ENCODE measurements at places on chromosomes 16 and 17.

DNA sequence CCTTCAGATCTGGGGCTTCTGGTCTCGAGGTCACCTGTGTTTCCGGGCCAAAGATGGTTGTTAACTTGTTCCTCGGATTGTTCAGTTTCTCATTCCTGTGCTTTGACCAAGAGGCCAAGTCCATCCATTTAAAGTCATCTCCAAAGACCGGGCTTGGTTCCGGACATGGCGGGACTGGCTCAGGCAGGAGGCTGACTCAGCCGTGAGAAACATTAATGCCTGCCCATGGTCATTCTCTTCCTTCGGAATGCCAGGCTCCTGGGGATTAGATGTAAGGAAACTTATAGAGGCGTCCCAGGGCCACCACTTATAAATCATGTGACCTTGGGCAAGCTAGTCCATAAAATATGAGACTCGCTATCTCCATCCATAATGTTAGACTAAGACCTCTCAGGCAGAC is 13.6 kb upstream of the NKD1 start:
- no peak for DNase-seq

GRCh38 chr16:27984121-27984520 is 79.4 kb downstream of the GSG1L start:
- no peak for DNase-seq

DNA sequence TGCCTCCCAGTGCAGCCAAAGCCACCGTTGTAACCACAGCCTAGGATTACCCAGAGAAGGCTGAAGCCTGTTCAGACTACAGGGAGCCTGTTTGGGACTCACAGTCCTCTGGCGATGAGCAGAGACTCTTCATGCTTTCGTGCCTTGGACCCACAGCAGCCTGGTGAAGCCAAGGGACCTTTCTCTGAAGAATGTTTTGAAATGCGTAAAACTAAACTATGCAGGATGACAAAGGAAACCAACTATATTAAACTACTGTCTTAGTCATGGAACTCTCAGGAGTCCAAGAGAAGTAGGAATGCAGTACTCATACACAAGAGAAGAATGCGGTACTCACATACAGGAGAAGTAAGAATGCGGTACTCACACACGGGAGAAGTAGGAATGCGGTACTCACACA is 20.9 kb downstream of the ABR start:
- no peak for DNase-seq

- DNase-seq = no peak
These were observed 2.1 kb downstream of the PRKCA start for GRCh38 chr17:66304304-66305174.

DNA sequence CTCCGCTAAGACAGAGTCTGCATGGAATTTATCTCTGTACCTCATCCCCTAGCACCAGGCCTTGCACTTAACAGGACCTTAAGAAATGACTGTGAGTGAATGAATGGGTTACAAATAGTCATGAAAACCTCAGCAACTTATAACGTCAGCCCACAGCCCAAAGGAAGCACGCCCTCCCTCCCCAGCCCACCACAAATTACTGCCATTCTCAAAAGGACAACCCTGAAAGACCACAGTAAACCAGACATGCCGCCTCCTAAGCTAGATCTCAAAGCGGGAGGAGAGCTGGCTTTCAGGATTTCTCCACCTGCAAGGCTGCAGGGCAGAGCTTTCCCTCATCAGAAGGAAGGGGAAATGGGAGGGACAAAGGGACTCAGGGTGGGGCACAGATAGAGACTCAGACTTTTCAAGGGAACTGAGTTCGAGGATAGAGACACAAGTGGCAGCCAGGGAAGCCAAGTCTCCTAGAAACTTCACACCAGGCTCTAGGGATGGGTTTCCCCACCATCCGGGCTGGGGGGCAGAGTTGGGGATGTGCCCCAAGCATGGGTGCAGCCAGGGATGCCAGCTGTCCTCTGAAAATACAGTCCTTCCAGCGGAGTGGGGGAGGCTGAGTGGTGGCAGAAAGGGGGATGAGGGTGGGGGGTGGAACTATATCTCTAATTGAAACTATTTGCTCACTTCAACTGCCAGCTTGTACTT is 56.7 kb downstream of the PLXDC1 start:
- DNase-seq = peak; percentile 34

- no peak for DNase-seq
These were observed 42.8 kb downstream of the CDK5R1 start for GRCh38 chr17:32529604-32530003.

DNA sequence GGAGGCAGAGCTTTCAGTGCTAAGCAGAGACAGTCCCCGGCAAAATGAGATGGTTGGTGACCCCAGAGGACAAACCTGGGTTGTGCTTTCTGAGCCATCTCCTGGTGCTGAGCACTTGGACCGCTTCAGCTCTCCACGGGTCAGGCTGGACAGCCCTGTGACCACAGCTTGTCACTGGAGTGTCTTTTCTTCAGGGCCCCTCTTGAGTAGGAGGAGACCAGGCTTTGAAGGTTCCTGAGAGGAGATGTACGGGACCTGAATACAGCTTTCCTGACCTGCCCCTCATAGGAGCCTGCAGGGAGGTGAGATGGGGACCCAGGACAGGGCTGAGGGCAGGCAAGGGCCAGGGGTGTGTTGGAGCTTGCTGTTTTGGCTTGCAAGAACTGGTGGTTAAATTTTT is 17.8 kb upstream of the ADGRG1 start:
- no peak for DNase-seq

DNA sequence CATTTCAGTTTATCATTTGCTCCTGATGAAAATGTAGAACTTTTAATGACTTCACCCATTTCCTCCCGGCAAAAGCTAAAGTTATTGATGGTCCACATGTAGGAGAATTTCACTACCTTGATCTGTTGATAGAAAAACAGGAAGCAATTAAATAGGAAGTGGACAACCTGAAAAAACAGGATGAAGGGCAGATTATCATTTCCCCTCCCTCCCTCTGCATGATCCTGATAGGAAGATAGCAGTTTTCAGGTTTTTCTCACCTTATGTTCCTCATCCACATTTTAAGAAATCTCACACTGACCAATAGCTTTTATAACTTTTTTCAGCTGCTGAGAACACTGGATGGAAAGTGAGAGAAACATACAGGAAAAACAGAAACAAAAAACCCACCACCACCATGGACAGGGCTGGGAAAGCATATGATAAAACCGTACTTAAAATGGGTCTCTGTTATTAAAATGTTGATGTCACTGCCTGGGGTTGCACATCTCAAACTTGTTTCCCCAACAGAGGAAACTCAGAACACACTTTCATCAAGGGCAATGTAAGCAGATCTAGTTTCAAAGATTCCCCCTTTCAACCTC is 46.4 kb downstream of the NXPH3 start:
- no peak for DNase-seq

- DNase-seq = no peak
These were observed 70.0 kb downstream of the MSI2 start for GRCh38 chr17:57326336-57326735.

GRCh38 chr17:16155536-16155935 is 59.8 kb downstream of the NCOR1 start:
- no peak for DNase-seq

DNA sequence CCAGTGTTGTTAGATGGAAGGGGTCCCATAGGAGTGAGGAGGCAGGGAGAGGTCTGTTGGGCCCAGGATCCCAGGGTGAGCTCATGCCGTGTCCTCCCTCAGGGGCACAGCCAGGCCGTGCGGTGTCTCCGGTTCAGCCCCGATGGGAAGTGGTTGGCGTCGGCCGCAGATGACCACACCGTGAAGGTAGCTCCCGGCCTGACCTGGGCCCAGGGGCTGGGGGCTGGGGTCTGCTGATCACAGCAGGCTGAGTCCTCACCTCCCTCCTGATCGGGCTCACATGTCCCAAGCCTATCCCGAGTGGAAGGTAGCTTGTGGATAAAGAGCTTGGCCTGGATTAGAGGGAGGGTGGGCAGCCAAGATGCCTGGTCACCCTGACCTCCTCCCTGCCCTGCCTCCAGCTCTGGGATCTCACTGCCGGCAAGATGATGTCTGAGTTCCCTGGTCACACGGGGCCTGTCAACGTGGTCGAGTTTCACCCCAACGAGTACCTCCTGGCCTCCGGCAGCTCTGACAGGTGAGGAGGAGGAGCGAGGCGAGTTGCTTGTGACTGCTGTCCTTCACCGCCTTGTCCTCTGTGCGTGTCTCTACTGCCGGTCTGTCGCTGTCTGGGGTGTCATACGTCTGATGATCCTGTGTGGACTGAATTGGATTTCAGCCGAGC is 16.1 kb downstream of the KATNB1 start:
- no peak for DNase-seq

DNA sequence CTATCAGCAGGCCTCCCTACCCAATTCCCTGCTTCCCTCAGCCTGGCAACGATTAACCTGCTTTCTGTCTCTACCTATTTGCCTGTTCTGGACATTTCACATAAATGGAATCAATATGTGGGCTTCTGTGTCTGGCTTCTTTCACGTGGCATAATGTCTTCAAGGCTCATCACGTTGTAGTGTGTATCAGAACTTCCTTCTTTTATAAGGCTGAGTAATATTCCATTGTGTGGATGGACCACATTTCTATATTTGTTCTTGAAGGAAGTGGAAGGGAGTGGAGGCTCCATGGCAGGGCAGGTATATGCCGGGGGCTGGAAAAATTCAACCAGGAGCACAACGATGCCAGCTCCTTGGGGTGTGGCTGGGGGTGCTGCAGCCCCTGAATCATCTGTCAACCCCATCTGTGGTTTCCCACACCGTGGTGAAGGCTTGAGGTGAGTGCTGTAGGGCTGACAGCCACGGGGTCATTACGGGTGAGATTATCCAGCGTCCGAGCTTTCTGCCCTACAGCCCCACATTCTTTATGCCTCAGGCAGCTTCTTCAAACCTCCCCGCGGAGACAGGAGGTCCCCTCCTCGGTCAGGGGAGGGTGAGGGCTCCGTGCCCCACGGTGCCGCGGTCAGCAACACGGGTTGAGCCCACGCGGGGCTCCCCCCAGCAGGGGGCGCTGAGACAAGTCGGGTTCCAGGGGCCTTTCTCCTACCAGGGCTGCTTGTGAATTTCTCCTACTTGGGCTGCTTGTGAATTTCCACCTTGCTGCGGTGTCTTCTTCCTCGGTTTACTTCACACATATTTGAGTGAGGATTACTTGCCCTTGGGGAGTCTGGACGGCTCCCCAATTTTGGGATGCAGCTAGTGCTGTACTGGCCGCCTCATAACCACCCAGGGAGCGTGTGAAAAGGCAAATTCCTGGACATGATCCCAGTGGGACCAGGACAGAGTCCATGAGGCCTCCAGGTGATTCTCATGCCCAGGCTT is 18.3 kb upstream of the WFIKKN2 start:
- DNase-seq = peak; percentile 21

DNA sequence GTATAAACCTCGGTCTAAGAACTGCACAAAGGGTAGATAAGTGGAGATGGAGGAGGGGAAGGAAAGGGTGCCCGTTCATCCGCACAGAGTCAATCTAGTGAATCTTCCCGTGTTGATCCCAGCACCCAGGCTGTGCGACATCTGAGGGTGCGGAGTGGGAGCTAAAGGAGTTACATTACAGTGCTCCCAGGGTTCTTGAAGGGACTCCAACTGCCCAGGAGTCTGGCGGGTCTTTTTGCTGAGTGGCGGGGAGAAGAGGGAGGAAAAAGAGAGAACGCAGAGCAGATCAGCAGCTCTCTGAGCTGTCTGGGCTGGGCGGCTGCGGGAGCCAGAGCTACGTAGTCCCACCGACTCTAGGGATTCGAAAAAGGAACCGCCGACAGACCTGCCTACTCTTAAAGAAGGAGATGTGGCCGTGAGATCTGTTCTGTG is 1.6 kb upstream of the CA10 start:
- no peak for DNase-seq

GRCh38 chr17:39573447-39574298 is 34.0 kb downstream of the NEUROD2 start:
- no peak for DNase-seq

DNA sequence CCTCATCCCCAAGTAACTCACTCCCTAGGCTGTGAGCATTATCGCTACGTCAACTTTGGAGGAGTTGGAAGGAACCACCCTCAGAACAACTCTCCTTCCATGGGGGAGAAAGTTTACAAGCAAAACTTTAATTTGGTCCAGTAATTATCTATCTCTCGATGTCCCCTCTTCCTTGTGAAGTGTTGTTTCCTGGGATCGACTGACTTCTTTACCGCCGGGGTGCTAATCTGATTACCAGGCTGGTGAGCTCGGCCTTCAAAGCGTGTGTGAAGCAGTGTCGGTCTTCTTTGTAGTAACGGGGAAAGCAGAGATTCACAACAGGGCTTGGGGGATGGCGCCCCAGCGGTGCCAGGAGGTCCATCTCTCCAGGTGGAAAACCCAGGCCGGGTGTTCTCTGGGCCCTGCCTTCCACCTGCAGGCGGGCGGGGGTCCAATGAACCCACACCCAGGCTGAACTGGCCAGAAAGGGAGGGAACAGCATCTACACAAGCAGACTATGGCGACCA is 14.5 kb upstream of the FOXF1 start:
- no peak for DNase-seq

GRCh38 chr16:55453909-55454308 is 25.1 kb upstream of the MMP2 start:
- no peak for DNase-seq

DNA sequence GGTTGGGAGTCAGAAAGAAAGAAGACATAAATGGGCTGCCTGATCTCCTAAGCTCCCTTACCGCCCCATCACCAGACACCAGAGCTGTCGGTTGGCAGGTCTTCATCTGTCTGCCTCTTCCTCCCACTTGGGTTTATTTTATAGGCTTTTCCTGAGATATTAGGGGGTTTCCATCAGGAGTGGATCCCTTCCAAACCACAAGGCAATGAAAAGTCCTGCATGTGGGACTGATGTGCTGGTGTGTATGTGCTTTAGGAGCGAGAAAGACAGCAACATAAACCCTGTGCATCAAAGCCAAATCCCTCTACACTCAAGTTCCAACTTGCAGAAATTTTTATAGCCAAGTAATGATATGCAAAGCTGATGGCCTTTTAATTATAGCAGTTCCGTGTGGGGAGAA is 389.5 kb downstream of the SLC39A11 start:
- no peak for DNase-seq

DNA sequence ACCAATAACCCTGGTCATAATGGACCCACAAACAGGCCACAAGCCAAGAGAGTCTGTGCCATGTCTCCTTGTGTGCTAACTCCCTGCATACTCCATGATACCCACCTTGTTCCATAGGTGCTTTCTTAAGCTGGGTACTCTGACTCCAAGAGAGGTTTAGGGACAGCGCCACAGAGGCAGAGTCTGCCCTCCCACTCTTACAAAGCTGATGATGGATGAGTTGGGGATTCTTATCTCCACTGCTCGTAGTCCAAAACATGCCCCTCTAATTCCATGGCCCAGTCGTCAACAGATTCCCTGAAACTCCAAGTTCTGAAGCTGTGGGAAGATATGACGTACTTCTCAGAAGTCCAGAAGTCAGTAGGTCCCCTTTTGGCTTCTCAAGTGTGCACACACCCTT is 184.4 kb upstream of the CCL2 start:
- DNase-seq = no peak

Data from stimulated activated CD8-positive, alpha-beta memory T cell treated with anti-CD3 and anti-CD28 coated beads, Interleukin-7, amount 100 ng/mL, for 1 hour (primary cell).